Inflammatory macrophage (primary cell): ENCODE measurements at places on chromosomes 4 and X.

- DNase-seq, result no peak
Observed at GRCh38 chr4:108223313-108223712, 54.6 kb upstream of the LEF1 start.

DNA sequence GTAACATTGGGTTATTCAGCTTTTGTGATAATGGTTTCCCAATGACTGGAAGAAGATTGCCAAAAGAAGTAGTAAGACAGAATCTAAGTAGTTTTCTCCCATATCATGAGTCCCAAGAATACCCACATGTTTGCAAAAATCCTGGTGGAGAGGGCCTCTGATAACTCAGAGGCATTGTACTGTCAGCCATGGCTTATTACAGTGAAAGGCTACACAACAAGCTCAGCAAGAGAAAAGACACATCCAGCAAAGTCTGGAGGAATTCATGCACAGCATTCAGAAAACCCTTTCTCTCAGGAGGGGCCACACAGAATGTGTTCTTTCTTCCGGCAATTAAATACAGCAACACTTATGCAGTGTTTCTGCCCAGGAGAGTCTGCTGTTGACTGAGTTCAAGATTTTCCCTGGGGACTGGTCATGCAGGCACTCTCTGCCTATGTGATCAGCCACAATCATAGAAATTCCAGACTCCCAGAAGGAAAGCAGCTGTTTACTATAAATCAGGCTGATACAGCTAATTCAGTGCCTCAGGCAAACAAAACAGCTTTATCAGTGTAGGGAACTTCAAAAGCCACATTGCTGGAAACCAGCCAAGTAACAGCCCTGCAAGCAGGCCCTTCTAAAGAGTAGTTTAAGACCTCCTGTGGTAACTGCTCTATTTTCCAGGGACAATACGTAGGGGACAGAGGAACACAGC is 937.1 kb downstream of the CCSER1 start:
- peak; percentile 6 for DNase-seq

GRCh38 chrX:39809331-39809730 is 288.4 kb downstream of the BCOR start:
- no peak for DNase-seq

DNA sequence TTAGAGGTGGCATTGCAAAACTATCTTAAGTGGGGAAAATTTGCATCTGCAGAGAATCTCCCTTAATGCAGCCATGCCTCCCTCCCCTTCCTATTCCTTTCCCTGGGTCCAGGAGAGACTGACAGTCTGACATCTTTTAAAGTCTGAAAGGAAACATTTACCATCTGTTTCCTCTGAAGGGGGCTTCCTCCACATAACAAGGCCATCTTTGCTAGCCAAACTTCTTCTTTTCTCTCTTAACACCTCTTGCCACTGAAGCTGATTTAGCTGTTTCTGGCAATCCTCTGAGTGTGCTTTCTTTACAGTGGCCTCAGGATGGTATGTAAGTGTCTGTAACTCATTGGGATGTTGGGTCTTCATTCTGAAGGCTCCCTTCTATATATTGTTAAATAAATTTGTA is 34.6 kb upstream of the AADAT start:
- DNase-seq, result no peak

- DNase-seq, result no peak
Observed at GRCh38 chrX:41982953-41983352, 59.6 kb upstream of the CASK start.

DNA sequence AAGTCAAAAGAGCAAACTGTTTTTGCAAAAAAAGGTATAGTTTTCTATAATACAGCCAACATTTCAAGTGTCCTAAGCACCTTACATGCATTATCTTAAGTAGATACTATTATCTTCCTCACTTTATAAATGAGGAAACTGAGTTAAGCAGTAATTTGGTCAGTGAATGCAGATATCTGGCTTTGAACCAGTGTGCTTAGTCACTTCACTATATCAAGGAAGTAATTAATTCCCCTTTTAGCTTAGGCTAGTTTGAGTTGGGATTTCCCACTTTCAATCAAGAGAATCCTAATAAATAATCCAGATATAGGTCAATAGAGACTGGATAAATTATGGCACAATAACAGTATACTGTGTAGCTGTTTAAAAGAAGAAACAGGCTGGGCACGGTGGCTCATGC is 14.8 kb downstream of the SPINK2 start:
- peak; percentile 49 for DNase-seq
